ENCODE measurements at places on chromosomes 2 and 18. TPM values are rescaled to one million over a fixed set of nuclear protein-coding genes. Genes with fewer than 3 reads are reported as not detected.

RAB27B gene
- total RNA-seq = 22.2 TPM

FBXO48 gene
- 0.66 TPM for total RNA-seq

OTX1 gene
- total RNA-seq = not detected

DES gene
- total RNA-seq = 858 TPM

MGAT5 gene
- 27.5 TPM for total RNA-seq

NEURL3 gene
- not detected for total RNA-seq

PREPL gene
- 64.0 TPM for total RNA-seq

DPYSL5 gene
- not detected for total RNA-seq

EML6 gene
- 1.1 TPM for total RNA-seq

HOXD12 gene
- 0.33 TPM for total RNA-seq

RFTN2 gene
- 4.2 TPM for total RNA-seq

RAPGEF4 gene
- total RNA-seq = 1.00 TPM

KCNF1 gene
- total RNA-seq = not detected

MAP3K20 gene
- 125 TPM for total RNA-seq

TUBB6 gene
- total RNA-seq = 487 TPM

SCN1A gene
- total RNA-seq = 0.11 TPM

TMEM237 gene
- 44.3 TPM for total RNA-seq

NEUROD1 gene
- not detected for total RNA-seq

VIT gene
- 0.37 TPM for total RNA-seq

IL18RAP gene
- total RNA-seq = not detected

ATP6V1C2 gene
- total RNA-seq = under 0.01 TPM

IL1RL2 gene
- 1.4 TPM for total RNA-seq

CNTNAP5 gene
- not detected for total RNA-seq

SLC16A14 gene
- total RNA-seq = 2.2 TPM

CLEC4F gene
- total RNA-seq = not detected

CD207 gene
- not detected for total RNA-seq

Measured in uterine smooth muscle cell (primary cell).